ENCODE measurements at places on chromosomes 6 and 20.

DNA sequence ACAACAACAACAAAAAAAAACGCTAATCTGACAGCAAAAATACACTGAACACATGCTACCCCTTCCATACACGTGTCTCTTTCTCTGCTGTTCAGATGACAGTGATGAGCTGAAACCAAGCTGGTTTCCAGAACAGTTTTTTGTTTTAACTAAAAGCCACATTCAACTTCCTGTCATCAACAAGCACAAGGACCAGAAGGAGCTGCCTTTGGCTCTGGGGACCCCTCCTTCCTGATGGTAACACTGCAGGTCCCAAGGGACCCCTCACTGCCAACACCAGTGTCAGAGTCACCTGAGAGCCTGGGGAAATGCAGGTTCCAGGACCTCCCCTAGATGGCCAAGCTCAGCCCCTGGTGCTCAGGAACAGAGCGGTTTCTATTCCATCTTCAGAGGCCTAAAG, 6.0 kb downstream of the CST7 start:
- DNase-seq: no peak

- DNase-seq: no peak
These were observed 163.0 kb downstream of the RPS12 start for GRCh38 chr6:132977413-132977812.

DNA sequence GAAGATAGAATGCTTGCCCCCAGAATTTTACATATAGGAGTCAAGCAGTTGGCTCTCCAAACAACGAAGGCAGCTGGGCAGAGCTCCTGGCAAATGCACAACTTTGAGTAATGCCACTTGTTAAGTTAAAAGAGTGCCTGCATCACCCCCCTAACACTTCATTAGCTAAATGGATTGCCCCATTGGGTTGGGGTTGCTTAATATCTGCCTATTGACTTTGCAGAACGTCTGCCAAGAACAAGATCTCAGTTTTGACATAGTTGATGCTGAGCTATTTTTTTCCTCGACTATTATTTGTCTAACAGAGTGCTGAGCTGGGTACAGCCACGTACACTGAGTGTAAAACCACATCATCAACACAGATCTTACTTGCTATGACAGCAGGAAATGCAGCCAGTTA, 12.1 kb downstream of the ANKRD60 start:
- no peak for DNase-seq

DNA sequence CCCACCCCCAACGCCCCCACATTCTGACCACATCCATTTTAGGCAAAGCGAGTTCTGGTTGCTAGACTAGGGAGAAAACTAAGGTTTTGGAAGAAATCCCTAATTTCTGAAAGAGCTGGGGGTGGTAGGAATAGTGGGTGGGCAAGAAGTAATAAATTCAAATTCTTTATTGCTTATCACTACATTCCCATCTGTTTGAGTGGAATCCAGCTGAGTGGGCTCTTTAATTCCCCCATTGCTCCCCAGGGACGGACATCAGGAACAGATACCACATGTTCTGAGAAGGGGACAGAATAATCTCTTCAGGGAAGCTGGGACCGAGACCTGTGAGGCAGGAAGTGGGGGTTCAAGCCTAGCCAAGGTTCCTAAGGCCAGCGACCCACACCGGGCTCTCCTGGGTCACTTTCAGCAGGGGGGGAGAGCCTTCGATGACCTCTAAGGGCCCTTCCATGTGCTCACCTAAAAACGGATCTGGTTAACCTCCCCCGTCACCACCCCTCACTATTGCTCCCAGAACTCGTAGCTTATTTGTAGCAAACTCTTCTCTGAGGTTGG, 42.3 kb upstream of the MRPS10 start:
- DNase-seq: no peak

- no peak for DNase-seq
These were observed 8.8 kb downstream of the RSPH3 start for GRCh38 chr6:158991017-158991723.

- no peak for DNase-seq
These were observed 403.1 kb downstream of the BTBD9 start for GRCh38 chr6:38236631-38237030.

DNA sequence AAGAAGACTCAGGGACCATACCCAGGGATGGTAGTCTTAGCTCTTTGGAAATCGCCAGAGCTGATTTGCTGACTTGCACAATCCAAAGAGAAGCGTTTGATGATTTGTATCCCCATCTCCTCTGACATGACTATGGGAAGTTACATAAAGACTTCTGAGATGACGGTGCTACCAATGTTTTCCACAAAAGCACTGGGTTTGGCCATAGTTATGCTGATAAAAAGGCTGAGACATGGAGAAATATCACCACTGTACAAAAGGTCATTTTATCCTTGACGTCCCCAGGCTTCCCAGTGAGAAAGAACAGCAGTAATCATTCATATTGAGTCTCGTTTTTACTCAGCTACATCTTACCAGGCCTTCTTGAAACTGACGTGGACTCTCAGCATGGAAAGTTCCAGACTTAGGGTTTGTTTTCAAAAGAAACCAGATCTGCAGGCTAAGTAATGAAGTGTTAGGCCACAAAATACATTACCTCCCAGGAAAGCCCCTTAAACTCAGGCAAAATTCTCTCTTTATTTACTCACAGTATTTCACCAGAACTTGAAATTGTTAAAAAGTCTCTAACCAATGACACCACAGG, 370.3 kb upstream of the JARID2 start:
- no peak for DNase-seq

GRCh38 chr6:40903456-40903855, 135.6 kb downstream of the UNC5CL start:
- DNase-seq: no peak

Measured in right forelimb (tissue), 1 donor.